ENCODE measurements at places on chromosomes 5 and 9. TPM values are rescaled to one million over a fixed set of nuclear protein-coding genes. Genes with fewer than 3 reads are reported as not detected.

- DNase-seq: peak; percentile 42
Measured at GRCh38 chr5:50666261-50667022, at the start of gene PARP8. Gene PARP8 (plus strand): TSS chr5:50666637. CDS start chr5:50667096, 459 bp downstream.

DNA sequence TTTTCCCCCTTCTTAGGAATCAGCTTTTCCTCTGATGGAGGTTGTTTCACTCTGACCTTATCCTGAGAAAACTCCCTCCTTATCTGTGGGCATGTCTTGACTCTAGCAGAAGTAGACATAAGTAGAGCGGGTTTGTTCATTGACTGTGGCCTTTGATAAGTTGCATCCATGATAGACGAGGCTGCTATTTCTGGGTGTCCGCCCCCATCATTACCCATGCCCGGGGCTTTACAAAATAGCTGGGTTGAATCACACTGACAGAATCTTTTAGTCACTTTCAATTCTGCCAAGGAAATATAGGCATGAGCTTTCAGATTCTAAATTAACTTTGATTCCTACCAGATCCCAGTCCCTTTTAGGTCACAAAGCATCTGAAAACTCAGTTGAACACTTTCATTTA lies 223.8 kb downstream of the SEC61B start:
- DNase-seq: no peak

- no peak for DNase-seq
Measured at GRCh38 chr5:56337715-56338319, 104.7 kb upstream of the ANKRD55 start.

DNA sequence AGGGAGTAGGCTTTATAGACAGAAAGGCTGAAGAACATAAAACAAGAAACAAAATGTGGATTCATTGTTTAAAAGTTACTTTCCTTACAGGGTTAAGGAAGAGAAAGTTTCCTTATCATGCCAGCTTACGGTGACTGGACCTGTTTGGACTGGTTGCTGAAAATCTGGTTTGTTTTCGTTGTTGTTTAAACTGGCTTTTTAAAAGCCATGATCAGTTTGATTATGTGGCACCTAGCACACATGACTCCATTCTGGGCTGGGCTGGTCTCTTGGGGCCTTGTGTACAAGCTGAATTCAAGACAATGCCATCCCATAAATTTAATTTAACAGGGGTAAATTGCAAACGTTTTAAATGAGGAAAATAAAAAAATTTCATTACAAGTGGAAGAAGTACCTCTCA lies 18.4 kb upstream of the ZNF474 start:
- no peak for DNase-seq

GRCh38 chr5:39464088-39464487 lies 39.3 kb upstream of the DAB2 start:
- DNase-seq: no peak

DNA sequence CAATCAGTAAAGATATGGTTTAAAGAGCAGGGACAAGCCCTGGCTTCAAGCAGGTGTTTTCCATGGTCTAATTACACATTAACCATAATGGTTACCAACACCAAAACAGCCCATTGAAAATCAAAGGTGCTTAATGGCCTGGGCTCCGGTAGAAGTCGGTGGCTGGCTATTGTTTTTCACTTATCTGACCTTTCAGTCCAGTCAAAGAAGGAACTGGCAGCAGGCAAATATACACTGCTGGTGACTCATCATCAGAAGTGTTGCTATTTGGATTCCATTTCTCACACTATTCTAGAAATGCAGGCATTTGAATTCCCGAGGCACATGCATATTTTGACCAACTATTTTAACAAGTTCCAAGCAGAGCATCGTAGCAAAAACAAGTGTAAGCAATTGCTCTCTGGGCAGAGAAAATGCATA lies 26.3 kb upstream of the GABRP start:
- no peak for DNase-seq

- no peak for DNase-seq
Measured at GRCh38 chr5:63803165-63803564, 159.1 kb downstream of the HTR1A start.

Gene OBP2B
- not detected for total RNA-seq

Gene PKD2L2
- total RNA-seq: not detected

Gene C5orf52
- total RNA-seq: not detected

Gene FOXD4
- total RNA-seq: not detected

Gene EGFLAM
- total RNA-seq: not detected

Gene POU5F2
- 2.2 TPM for total RNA-seq

Gene PCDHGA8
- total RNA-seq: 0.05 TPM

Gene ENTREP1
- total RNA-seq: 0.77 TPM

Gene DOCK8
- total RNA-seq: 160 TPM

Gene PTGS1
- 3.0 TPM for total RNA-seq
